BJ (cell line): ENCODE measurements at places on chromosomes 4 and X.
A peak's percentile ranks its signal among the peaks of the same experiment; 100 is the strongest.

GRCh38 chr4:26857278-26858034, 3.2 kb upstream of the STIM2 start:
- no peak for DNase-seq

GRCh38 chrX:97310373-97310772, 426.7 kb downstream of the RPA4 start:
- DNase-seq: no peak

GRCh38 chr4:31283679-31284078, 563.5 kb downstream of the PCDH7 start:
- DNase-seq: no peak

DNA sequence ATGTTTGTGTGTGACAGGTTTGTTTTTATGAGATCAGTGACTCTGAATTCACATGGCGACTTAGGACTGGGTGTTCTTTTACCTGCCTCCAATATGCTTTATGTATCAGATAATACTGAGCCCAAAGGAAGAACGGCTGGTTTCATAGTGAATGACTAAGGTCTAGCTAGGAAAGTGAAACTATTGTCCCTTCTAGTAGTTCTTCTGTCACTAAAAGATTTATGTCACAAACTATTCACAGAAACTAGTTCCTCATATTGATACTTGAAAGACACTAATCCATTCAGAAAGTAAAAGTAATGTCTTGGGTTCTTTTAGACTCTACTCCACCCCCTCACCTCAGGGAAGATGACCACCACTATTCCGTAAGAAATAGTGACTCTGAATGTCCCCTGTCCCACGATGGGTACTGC, 81.7 kb downstream of the EGF start:
- DNase-seq: no peak

DNA sequence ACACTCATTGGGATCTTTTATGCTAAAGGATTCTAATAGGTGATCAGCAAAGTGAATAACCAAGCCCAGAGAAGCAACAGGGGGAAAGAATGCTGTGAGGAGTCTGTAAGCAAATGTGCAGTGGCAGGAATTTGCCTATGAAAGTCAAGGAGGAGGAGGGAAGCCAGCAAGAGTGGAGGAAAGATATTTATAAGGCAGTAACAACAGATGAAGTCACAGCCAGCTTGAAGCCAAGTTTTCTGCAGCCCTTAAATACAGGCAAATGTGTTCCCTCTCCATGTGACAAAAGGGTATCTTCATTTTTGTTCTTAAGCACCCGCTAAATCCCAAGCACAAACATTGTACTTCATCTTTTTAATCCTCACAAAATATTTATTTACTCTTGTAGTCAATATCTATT, 275.0 kb upstream of the CLNK start:
- no peak for DNase-seq

GRCh38 chr4:71187404-71188155, 151.2 kb upstream of the SLC4A4 start:
- DNase-seq: no peak

DNA sequence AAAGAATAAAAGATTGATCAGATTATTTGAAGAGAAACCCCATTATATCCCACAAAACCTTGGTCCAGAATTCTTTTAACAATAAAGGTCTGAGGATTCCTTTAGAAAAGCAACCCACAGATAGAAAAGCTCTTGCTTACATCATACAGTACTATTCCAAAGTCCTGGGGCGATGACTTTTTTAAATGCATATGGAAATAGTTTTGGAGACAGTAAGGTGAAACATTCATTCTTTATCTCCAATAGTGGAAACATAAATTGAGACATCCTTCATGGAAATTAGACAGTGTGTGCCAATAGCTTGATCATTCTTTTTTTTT, 85.7 kb upstream of the UCP1 start:
- no peak for DNase-seq

GRCh38 chr4:169107528-169107927, 97.5 kb upstream of the CBR4 start:
- DNase-seq: no peak

DNA sequence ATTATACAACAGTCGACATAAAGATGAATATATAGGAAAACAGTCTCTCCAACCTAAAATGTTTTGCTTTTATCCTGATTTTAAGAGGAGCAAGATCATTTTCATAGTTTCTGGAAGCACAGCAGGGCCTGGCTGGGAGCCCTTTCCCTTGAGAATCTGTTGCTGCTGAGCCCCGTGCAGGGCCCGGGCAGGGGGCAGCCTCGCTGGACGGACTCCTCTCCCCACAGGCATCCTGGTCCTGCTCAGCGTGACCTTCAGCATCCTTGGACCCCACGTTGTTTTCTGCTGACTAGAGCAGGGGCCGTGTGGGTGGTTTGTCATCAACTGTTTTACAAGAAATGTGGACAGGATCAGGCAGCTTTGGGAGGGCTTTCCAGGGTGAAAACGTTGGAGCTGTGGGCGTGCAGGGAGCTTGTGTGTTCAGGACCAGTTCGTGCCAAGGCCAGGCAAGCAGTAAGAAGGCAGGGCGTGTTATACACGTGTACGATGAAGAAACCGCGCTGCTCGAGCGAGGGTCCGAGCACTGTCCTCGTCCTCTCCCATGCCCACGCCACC, 25.0 kb downstream of the CPZ start:
- DNase-seq: no peak

GRCh38 chr4:7680106-7680505, 245.4 kb upstream of the PSAPL1 start:
- DNase-seq: no peak

DNA sequence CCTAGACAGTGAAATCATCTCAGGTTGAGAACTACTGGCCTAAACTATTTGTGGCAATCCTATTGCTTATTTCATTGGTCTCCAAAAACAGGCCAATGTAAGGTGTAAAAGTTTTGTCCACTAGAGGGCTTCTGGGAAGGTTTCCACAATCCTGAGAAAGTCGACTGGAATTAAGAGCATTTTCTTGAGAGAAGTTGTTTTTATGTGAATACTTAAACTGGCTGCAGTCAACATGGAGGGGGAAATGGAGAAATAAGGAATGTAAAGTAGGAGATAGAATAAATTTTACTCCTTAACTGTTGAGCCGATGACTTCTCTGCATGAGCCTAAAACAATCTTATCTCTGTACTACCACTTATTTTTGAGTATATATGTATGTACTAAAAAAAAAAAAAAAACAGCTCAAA, 11.0 kb upstream of the EIF4E start:
- peak; percentile 37 for DNase-seq

GRCh38 chr4:140448830-140449229, 21.4 kb upstream of the CLGN start:
- no peak for DNase-seq

DNA sequence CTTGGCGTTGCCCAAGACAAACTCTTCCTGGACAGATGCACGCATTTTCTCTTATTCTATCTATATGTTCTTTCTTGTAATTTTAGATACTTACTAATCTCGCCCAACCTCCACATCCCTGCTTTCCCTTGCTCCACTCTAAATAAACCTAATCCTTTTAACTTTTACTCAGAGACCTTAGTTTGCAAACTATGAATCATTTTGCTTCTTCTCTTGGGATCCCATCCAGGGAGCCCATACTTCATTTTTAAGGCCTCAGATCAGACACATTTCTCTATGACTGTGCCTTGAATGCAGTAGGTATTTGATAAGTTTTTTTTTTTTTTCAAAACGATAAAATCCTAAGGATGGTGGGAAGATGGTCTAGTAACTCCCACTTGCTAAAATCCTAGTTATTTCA, 353.8 kb upstream of the HAND2 start:
- no peak for DNase-seq

DNA sequence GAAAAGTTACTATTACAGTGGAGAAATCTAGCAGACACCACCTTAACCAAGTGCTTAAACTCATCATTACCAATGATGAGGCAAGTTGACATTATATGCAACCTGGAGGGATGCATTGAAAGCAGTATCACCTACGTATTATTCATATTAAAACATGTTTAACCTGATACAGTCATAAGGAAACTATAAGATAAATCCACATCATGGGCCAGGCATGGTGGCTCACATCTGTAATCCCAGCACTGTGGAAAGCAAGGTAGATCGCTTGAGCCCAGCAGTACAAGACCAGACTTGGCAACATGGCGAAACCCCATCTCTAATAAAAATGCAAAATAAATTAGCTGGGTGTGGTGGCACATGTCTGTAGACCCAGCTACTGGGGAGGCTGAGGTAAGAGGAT, 22.3 kb upstream of the INTU start:
- no peak for DNase-seq

- no peak for DNase-seq
Measured at GRCh38 chr4:168498251-168498650, 1.4 kb downstream of the PALLD start.

- DNase-seq: peak; percentile 7
Measured at GRCh38 chr4:151165205-151166000, 66.0 kb downstream of the RPS3A start.

DNA sequence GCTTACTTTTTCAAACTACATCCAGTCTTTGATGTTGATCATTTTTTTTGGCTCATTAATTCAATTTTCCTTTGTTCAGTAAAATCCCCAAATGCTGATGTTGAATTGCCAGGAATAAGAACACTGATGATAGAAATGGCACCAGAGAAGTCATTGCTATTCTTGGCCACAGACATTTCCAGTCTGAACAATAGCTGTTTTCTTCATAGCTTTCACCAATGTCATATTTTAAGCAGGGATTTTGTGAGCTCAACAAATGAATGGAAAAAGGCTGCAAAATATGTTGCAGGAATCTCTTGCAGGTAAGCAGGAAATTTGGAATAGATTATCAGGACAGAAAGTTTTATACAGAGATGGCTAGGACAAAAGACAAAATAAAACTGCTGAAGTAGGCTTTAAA, 40.5 kb upstream of the GLRB start:
- no peak for DNase-seq

DNA sequence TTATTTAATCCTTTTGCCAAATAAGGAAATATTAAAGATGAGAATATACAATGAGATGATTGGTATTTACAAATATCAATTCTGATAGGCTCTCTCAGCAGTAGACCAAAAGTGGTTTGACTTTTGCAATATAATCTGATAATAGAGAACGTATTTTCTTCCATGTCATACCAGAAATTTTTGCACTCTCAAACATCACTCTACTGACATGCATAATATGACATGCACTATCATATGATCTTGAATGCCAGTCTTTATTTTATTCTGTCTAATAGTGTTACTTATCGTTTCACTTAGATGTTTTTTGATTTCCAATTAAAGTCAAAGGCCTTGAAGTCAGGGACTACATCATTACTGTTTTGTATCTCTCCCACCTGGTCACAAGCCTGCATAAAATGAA, 259.2 kb downstream of the PCDH7 start:
- no peak for DNase-seq

DNA sequence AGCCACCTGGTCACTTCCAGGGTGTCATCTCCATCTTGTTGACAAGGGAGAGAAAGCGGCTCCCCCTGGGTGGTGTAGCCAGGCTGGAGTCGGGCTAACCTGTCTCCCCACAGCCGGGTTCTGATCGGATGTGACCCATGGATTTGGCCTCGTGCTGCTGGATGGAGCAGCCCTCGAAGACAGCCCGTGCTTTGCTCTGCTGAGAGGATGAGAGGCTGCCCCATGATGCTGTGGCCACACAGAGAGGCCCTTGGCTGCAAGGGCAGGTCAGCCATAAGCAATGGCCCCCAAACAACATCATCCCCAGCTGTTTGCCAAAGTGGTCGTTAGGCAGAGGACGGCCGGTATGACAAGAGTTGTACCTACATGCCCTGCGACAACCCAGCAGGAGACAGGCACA, 106.6 kb downstream of the HMX1 start:
- no peak for DNase-seq

GRCh38 chrX:24410514-24411189, 50.2 kb downstream of the SUPT20HL1 start:
- no peak for DNase-seq

DNA sequence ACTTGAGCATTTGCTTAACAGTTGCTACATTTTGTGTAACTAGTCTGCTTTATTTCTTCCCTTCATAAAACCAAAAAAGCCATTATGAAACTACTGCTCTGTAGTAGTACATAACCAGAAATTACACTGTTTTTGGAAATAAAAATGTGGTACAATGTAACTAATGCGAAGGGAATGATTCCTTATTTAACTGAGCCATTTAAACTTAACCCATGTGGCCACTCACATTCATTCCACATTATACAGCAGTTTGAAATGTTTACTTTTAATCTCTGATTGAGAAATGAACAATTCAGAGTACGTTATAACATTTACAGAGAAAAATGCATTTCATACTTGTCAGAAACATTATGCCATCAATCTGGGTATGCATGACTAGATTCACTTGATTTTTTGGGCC, 94.2 kb downstream of the NYX start:
- DNase-seq: no peak
